ENCODE measurements at places on chromosomes 1 and 21.

DNA sequence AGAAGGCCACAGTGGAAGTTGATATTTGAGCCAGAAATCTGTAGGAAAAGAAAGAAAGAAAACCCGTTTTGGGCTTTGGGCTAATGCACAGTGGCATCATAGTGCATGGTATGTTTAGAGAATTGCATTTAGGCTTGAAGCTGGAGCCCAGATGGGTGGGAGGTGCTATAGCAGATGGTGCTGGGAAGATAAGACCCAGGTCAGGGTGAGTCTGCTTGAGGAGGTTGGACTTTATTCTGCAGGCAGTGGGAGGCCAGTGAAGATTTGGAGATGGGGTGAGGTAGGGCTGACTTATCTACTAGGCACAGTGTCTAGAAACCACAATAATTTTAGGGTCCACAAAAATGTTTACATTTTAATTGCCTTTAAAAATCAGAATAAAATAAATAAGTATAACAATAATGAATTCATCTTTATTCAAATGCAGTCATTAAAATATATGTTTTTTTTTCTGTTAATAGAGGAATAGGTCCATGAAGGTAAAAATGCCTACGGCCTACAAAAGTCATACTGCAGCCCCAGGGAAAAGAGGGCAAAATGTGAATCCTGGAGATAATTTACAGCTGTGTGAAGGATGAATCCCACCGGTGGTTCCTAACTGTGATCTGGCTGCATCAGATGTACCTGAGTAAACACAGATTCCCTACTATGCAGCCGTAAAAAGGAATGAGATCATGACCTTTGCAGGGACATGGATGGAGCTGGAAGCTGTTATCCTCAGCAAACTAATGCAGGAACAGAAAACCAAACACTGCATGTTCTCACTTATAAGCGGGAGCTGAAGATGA is 8.7 kb downstream of the DNAJC6 start:
- no peak for DNase-seq

DNA sequence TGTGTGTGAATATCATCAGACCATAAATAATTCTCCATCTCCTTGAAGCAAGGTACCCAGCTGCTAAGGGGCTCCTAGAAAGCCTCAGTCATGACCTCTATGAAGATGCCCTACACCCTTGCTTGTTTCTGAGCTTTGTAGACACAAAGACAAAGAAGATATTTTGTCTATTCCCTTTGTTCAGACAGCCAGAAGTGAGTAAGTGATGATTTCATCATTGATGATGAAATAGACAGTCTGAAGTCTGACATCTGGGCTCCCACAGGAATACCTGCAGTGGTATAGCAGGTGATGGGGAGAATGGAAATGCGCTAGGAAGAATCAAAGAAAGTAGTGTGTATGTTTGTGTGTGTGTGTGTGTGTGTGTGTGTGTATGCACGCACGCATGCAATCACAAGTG is 82.2 kb upstream of the DPT start:
- DNase-seq, result no peak

- DNase-seq, result no peak
Measured at GRCh38 chr1:246760422-246761347, 36.5 kb downstream of the SCCPDH start.

- DNase-seq, result peak; percentile 39
Measured at GRCh38 chr21:35046263-35046624, 2.9 kb downstream of the RUNX1 start.

DNA sequence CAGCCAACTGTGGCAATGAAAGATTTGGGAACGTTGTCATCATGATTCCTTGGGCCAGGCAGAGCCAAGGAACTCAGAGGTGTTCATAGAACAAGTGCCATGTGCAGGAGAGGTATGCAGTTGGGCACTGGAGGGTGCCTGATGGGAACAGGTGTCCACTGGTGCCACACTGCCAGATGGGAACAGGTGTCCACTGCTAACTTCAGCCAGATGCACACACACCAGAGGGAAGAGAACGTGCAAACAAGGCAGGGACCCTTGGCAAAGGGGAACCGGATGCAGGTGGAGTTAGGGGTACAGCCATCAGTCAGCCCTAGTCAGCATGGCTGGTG is 13.5 kb downstream of the OLFML2B start:
- no peak for DNase-seq

All from left hindlimb (tissue), 1 donor.